Fibroblast of skin of left biceps (primary cell): ENCODE measurements at places on chromosomes 5 and 9.

DNA sequence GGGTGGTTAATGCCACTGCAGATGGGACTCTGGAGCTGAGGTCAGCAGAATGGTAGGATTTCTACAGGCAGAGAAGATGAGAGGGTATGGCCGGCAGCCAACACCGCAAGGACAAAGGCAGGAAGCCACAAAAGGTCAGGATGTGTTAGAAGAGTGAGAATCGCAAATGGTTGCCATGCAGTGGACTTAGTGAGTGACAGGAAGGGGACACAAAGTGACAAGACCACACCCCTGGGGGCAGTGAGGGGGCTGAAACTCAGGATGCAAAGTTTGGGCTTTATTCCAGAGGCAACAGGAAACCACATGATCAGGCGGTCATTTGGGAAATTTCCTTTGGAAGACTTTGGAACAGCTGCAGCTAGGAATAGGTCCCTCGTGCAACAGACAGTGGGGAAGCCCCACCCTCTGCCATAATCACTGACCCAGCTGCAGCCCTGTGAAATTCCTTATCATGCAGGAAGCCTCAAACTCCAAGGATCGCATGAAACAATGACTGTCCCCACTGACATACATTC lies 14.2 kb upstream of the CCDC180 start:
- no peak for DNase-seq

DNA sequence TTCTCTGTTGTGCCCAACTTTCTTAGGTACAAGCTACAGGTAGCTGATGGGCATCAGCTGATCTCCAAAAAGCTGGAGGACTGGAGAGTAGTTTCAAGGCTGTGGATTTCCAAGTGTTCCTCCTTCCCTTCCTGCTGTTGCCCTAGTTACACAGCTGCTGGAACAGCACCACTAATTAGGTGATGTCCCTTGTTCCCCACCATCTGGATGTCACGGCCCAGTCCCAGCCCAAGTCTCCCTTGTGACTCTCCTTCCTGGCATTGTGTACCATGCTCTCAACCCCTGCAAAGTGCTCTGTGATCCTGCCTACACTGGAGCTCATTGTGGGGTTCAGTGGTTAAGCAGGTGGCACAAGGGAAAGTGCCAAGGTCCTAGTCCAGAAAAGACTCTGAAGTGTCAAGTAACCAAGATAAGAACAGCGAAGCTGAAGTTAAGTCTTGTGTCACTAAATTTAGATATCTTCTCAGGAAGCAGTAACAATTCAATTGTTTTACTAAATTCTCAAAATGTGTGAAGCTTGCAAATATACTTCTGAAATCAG lies 604.5 kb downstream of the ISL1 start:
- DNase-seq = no peak

DNA sequence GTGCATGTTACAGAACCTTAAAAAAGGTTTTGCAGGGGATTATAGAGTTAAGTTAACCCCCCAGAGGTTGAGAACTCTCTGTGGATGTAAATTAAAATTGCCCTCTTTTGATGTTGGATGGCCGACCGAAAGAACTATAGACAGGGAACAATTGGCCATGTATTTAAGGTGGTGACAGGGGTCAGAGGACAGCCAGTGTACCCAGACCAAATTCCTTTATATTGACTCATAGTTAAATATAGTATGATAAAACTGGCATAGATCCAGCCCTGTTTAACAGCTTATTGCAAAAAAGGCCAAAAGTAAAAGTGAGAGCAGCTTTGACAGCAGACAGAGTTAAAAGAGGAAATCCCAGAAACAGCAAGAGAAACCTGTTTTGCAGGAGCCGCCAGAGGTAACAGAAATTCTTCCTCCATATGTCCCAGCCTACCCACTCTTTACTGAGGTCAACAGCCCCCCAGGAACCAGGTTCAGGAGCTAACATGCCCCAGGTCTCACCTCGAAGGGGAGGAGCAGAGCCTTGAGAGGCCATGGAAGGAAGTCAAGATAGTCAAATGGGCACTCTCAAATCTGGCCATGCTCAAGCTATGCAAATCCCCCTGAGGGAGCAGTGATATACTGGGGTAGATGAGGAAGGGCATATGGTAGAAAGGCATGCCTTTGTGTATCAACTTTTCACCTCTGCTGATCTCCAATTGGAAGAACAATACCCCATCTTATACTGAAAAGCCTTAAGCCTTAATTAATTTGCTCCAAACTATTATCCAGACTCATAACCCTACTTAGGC lies 156.4 kb upstream of the COX7C start:
- DNase-seq = no peak

GRCh38 chr5:72244862-72245371 lies 75.1 kb downstream of the MRPS27 start:
- no peak for DNase-seq

- no peak for DNase-seq
These were observed 154.4 kb downstream of the MACROH2A1 start for GRCh38 chr5:135244620-135245021.

- DNase-seq = peak; percentile 99
These were observed 34.4 kb upstream of the GLIPR2 start for GRCh38 chr9:36101916-36102741.

DNA sequence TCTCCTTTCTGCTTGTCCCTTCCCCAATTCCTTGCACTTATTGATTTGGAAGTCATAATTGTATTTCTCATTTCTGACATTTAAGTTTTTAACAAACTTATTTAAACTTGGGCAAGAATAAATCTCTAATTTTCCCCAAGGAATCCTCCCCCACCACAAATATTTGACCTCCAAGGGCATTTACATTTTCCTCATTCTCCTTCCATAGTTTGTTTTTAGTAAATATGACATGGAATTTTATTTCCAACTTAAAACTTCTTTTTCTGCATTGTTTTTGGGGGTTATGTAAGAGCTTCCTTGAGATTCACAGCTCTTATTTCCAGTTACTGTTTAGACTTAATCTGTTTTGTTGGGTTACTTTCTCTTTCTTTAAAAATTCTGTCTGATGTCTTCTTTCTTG lies 64.9 kb downstream of the ZNF618 start:
- no peak for DNase-seq

- DNase-seq = no peak
These were observed 51.9 kb upstream of the PIP5K1B start for GRCh38 chr9:68653141-68653595.

- no peak for DNase-seq
These were observed 144.4 kb downstream of the ZNF462 start for GRCh38 chr9:107007402-107007801.

GRCh38 chr9:16870596-16871335 lies at the start of gene BNC2:
TSS of gene BNC2 (minus strand) at chr9:16870670. CDS start at chr9:16870648, 22 bp downstream.
- DNase-seq = no peak

GRCh38 chr5:68243251-68243650 lies 27.7 kb downstream of the PIK3R1 start:
- DNase-seq = no peak

GRCh38 chr9:91301161-91301560 lies 60.6 kb downstream of the AUH start:
- DNase-seq = peak; percentile 11

DNA sequence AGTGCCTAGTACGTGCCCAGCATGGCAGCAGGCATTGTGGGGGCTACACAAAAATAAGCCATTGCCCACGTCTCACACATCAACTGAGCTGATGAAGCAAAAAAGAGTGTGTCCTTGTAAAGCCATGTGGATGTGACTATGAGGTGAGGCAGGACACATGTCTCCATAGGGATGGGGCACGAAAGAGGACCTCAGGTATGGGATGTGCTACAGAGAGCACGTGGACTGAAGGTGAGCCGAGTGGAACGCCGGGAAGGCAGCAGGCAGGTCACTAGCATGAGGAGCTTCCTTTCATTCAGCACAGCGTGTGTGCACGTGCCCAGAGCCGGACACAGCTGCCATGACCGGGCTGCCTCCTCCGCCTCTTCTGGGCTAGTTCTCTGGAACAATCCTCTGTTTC lies 429.8 kb downstream of the SPOCK1 start:
- DNase-seq = no peak

DNA sequence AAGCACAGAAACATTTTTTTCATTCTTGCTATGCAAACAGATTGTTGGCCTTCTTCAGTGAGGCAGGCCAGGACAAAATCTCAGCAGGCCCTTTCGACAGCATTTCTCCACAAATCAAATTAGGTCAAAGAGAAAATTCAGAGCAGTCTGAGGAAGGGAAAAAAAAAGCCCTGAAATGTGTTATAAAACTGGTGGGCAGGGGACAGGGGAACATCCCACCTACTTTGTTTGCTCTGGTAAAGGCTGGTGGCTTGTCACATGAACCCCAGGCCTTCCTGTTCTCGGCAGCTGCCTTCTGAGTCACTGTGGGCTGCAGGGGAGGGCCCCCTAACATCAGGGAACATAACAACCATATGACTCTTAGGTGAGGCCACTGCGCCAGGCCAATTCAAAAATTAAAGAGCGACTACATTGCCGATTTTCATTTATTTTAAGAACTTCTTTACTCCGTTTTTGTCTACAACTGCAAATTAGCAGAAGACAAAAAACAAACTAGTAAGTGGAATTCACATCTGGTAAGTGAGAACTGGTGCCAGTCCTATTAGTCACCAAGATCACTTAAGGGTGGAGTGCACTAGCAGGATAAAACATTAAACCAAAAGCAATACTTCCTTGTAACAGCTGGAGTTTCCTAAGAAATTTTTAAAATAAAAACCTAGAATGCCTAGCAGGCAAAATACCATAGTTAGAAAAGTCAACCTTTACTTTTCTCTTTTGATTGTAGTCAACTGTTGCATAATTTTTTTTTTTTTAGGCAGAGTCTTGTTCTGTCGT lies 46.2 kb upstream of the DENND4C start:
- peak; percentile 57 for DNase-seq

GRCh38 chr5:33641744-33642505 lies 201.2 kb downstream of the TARS1 start:
- DNase-seq = no peak

DNA sequence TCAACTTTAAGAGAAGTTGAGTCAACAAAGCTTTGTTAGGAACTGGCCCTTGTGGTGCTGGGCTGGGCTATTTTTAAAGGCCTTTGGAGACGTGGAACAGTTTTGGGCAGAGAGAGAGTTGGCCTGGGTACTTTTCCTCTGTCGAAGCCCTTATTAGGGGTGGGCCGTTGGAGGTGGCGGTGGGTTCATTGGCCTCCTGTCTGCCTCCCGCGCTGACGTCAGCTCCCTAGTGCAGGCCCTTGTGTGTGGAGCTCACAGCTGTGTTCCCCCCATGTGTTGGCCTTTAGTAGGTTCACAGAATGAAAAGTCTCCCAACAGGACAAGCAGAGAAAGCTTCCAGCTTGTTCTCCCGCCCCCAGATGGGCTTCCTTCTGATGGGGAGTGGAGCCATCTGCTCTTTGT lies 2.7 kb downstream of the NCS1 start:
- no peak for DNase-seq

DNA sequence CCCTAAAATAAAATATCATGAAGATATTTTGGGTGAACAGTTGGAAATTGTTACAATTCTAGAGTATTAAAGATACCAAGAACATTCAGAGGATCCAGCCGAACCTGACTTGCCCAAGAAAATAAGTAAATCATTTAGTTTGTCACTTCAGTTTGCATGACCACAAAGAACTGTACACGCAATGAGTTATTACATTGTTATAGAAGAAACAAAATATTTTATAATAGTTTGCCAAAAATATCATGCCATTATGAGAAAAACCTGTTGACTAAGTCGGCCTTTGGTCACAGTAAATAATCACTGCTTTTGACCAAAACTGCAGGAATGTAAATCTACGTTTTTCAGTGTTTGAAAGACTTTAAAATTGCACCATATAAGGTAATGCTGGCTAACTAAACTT lies 27.9 kb downstream of the TRIO start:
- no peak for DNase-seq

GRCh38 chr5:54964405-54964804 lies 21.0 kb downstream of the ESM1 start:
- DNase-seq = no peak

GRCh38 chr5:176167800-176168199 lies 70.4 kb upstream of the SIMC1 start:
- no peak for DNase-seq

GRCh38 chr9:121192518-121192917 lies 9.2 kb downstream of the RAB14 start:
- DNase-seq = no peak

DNA sequence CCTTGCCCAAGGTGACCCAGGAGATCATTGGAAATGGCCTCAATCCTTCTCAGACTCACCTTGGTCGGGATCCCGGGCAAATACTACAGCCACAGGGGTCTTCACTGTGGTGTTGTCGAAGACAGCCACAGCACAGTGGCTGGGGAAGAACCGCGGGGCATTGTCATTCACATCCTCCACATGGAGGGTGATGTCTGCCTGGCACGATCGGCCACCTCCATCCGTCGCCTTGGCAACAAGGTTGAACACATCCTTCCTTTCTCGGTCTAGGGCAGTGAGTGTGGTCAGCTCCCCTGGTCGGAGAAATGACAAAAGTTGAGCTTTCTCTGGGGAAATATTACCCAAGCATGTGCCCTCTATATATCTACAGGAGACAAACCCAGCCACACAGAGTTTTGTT lies 56.8 kb downstream of the FAT2 start:
- no peak for DNase-seq

- no peak for DNase-seq
These were observed 81.7 kb downstream of the ITGA1 start for GRCh38 chr5:52869391-52869790.

DNA sequence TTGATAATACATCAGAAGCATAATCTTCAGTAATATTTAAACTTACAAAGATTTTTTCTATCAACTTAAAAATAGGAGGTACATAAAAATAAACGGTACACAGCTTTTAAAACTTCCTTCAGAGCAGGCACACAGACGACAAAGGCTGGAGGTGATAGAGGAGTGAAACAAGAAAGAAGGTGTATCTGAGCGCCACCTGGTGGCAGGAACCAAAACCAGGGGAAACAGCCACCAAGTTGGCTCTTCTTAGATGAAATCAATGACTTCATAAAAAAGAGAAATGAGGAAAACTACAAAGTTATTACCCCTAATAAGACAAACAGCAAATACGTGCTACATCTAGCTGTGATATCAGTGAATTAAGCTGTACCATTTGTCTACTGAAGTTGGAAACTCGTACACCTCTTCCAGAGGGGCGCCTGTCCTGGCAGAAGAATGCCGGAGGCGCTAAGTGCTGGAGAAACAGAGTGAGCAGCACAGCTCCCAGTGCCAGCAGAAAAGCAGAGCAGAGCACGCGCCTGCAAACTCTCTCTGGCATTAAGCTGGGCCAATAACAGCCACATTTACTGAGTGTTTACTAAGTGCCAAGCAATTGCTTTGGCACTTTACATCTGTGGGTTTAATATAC lies 85.9 kb downstream of the SETX start:
- DNase-seq = no peak

DNA sequence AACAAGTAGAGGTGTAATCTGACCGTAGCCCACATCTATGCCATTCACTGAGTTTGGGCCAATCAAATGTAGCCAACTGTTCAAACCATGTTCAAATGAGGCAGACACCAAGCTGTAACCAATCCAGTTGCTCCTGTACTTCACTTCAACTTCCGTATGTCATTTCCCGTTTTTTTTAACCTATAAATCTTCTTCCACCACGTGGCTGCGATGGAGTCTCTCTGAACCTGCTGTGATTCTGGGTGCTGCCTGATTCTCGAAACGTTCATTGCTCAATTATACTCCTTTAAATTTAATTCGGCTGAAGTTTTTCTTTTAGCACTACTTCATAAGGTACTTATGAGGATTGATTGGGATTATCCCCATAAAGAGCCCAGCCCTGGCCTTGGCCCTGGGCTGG lies 179.7 kb downstream of the PIK3R1 start:
- DNase-seq = no peak

- DNase-seq = no peak
These were observed 187.9 kb downstream of the MAN2A1 start for GRCh38 chr5:109877670-109878045.
